ENCODE measurements at places on chromosomes 16 and 17. TPM values are rescaled to one million over a fixed set of nuclear protein-coding genes. Genes with fewer than 3 reads are reported as not detected.

The SLC22A31 gene
- not detected for total RNA-seq

The TSNAXIP1 gene
- 6.3 TPM for total RNA-seq

The KLHL10 gene
- total RNA-seq = not detected

The DNASE1L2 gene
- total RNA-seq = 7.5 TPM
